ENCODE measurements at places on chromosomes 16 and 17.

DNA sequence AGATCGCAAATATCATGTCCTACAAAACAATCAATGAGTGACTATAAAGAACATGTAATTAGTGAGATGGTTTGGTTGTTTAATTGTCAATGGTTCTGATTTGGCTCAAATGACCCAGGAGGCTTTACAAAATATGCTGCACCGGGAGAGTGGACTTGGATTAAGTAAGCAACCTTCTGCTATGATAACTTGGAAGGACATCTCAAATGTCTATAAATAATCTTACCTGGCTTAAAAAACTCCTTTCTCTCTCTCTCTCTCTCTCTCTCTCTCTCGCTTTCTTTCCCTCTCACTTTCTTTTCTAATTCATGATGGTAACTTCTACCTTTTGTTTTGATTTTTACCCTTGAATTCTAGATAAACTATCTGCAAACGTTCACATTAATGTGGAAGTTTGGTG is 14.2 kb downstream of the KCNJ2 start:
- no peak for DNase-seq

GRCh38 chr16:66484453-66485213 is 57.5 kb downstream of the BEAN1 start:
- no peak for DNase-seq

DNA sequence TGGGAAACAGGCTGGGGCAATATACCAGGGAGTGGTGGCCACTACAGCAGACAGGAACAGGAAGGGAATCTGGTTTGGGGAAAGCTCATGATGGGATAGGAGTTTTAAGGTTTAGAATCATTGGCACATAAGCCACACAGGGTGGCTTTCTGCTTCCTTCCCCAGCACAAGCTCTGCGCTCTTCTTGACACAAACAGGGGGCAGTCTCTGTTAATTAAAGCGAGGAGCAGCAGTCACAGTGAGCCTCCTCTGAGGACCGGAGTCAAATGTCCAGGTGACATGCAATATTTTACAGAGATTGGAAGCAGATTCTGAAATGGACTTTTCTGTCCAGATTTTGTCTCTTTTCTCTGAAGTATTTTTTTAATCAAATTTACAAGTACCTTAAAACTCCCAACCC is 2.8 kb upstream of the SHISA9 start:
- no peak for DNase-seq

- DNase-seq = no peak
Measured at GRCh38 chr17:81806461-81807209, 2.7 kb downstream of the GCGR start.

- no peak for DNase-seq
Measured at GRCh38 chr16:57623251-57624043, 5.0 kb upstream of the ADGRG1 start.

DNA sequence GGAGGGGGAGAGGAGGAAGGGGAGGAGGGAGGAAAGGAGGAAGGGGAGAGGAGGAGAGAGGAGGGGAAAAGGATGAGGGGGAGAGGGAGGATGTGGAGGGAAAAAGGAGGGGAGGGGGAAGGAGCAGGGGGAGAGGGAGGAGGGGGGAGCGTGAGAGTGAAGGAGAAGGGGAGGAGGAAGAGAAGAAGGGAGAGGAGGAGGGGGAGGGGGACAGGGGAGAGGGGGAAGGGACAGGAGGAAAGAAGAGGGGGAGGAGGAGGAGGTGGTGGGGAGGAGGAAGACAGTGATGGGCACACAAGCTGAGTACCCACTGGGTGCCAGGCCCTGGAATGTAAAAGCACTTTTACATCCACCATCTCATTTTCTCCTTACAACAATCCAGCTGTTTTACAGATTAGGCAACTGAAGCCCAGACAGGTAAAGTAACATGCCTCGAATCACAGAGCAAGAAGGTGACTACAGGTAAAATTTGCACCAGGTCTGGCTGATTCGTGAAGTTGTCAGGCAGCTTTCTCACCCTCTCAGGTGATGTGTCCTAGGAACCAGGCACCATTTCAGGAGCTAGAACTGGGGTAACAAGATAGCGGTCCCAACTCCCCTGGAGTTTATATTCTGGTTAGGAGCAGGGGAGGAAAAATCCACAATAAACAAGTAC is 10.0 kb upstream of the LITAF start:
- no peak for DNase-seq

Measured in activated T-cell treated with anti-CD3 and anti-CD28 coated beads for 1 hour (primary cell).